Kidney epithelial cell (primary cell): ENCODE measurements at places on chromosomes 2 and 18.

- no peak for DNase-seq
These were observed 6.5 kb upstream of the CNDP2 start for GRCh38 chr18:74489676-74490075.

DNA sequence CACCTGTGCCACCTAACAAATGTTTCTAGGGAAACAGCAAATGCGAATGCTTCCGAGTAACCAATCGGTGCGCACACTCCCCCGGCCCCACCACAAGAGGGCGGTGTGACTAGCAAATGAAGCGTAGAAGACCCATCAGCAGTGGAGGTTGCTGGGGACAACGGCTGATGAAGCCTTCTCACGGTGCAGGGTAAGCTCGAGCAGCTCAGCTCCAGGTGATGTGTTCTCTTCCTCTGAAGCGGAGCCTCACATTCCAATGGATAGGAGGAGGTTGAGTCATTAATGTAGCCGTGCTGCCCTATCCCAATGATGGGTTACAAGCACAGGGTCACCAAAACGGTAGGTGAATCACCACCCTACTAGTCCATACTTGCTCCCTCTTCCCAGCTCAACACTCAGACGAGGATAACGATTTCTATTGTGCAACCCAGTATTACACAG, 127.6 kb upstream of the TWIST2 start:
- DNase-seq: no peak

DNA sequence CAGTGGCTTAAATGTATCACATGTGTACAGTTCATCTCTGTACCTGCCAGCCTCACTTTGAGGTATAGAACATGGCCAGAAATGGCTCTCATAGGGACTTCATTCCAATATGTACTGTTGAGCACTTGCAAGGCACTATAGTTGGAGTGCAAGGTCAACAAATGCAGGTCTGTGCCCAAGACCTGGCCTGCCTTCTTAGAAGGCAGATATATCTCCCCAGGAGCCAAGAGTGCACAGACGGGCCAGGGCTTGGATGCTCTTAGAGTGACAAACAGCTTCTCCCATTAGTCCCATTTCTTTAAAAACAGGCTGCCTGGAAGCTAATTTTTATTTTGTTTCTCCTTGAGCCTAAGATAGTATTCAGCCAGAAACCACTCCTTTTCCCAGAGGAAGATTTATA, 7.3 kb downstream of the TEX261 start:
- DNase-seq: no peak

GRCh38 chr2:170163411-170164065, 14.4 kb upstream of the MYO3B start:
- DNase-seq: no peak

- no peak for DNase-seq
These were observed 386.6 kb downstream of the RND3 start for GRCh38 chr2:150100834-150101233.

- DNase-seq: no peak
These were observed 5.6 kb downstream of the RBKS start for GRCh38 chr2:27884601-27885000.

DNA sequence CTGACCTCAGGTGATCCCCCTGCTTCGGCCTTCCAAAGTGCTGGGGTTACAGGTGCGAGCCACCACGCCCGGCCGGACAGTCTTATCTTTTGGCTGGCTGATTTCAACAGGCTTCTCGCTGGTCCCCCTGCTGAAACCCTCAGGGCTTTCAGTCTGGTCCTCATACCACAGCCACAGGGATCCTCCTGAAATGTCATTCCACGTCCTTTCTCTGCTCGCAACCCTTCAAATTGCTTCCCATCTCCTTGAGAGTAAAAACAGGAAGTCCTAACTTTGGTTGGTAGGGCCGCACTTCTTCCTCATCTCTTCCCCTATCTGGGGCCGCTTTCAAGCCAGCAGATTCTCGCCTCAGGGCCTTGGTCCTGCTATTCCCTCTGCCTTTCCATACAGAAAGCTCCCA, 1.4 kb upstream of the CAB39 start:
- no peak for DNase-seq

DNA sequence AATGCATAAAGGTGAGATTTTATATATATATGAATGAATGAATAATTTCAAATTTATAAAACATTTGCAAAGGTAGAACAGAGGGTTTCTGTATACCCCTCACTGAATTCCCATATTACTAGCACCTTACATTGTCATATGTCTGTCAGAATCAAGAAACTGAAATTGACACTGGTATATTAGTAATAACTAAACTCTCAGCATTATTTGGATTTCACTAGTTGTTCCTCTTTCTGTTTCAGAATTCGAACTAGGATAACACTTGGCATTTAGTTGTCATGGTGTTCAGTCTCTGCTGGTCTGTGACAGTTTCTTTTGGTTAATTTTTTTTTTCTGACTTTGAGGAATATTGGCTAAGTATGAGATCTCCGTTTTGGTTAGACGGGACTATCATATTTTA, 275.9 kb downstream of the DCC start:
- no peak for DNase-seq

DNA sequence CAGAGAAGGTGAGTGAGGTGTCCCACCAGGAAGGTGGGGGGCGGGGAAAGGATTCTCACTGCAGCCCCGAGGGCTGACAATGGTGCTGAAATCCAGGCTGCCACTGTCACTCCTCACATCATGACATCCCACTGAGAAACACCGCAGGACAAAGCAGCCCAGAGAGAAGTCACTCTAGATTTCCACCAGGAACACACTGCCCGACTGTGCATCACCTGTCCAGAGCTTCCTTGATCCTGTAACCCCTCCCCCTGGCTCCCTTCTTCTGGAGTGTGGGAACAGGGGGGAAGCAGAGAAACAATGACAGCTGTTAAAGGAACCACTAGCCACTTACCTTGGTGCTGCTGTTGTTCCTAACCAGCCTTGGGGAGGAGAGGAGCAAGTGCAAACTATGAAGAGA, 69.9 kb downstream of the MRO start:
- no peak for DNase-seq
